Inflammatory macrophage treated with lipopolysaccharide for 4 hours (primary cell): ENCODE measurements at places on chromosomes 16 and 17.

DNA sequence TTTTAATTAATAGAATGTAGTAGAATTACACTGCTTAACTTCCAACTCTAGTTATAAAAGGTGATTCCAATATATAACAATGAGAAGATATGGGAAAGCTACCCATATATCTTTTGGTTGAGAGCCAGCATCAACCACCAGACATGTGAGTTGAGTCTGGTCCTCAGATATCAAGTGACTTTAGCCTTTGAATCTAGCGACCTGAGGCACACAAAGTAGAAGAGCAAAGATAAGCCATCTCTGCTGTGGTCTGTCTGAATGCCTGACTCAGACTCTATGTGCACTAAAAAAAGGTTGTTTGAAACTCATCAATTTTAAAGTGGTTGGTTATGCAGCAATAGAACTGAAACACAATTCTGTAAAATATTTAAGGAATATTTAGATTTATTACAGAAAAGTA lies 492.5 kb upstream of the SOX9 start:
- no peak for DNase-seq

DNA sequence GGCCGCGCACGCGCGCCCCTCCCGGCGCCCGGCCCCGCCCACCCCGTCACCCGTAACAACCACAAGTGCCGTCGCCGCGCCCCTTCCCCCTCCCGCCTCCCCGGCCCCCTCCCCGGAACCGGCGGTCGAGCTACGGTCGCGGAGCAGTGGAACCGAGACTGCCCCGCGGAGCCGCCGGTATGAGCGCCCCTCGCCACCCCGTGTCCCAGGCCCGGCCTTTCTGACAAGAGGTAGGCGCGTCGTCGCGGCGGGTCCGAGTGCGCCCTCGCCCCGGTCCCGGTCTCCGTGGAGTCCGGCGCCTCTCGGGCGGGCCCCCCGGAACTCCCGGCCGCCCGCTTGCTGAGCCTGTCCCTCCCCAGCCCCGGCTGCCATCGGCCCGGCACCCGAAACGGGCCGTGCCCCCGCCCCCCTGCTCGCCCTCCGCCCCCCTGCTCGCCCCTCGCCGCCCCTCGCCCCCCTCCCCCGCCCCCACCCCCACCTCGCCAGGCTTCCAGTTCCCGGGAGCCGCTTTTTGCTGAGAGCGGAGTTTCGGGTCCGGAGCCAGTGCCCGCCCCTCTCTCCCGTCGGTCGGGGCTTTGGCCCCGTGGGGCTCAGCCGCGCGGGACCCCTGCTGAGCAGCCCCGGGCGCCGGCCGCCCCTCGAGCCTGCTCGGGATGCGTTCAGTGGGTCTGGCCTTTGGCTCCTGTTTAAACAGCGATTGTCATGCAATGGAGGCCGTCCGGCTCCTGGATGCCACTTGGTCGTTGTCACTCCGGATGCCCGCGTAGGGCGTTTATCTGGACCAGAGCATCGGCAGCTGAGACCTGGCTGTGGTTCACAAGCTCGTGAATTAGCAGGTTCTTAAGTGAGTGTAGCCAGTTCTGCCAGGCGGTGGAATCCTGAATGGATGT lies at the start of gene SEC14L1:
Gene SEC14L1, plus strand, starts transcription at position 92 of the 890 bp plus-strand sequence. CDS start 2,628 bp downstream, outside the sequence.
- DNase-seq: peak; percentile 38

DNA sequence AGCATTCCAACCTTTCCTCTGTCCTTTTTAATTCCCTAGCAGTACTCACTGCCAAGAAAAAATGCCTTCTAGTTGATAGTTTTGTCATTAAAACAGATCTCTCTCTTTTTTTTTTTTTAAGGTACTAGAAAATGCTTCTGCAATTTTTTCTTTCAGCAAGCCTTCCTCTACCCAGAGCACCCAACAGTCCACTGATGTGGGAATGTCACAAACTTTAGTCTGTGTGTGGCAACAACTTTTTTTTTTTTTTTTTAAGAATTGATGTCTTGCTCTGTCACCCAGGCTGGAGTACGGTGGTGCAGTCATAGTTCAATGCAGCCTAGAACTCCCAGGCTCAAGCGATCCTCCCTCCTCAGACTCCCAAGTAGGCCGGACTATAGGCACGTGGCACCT lies 34.7 kb downstream of the CDRT15 start:
- DNase-seq: peak; percentile 44

DNA sequence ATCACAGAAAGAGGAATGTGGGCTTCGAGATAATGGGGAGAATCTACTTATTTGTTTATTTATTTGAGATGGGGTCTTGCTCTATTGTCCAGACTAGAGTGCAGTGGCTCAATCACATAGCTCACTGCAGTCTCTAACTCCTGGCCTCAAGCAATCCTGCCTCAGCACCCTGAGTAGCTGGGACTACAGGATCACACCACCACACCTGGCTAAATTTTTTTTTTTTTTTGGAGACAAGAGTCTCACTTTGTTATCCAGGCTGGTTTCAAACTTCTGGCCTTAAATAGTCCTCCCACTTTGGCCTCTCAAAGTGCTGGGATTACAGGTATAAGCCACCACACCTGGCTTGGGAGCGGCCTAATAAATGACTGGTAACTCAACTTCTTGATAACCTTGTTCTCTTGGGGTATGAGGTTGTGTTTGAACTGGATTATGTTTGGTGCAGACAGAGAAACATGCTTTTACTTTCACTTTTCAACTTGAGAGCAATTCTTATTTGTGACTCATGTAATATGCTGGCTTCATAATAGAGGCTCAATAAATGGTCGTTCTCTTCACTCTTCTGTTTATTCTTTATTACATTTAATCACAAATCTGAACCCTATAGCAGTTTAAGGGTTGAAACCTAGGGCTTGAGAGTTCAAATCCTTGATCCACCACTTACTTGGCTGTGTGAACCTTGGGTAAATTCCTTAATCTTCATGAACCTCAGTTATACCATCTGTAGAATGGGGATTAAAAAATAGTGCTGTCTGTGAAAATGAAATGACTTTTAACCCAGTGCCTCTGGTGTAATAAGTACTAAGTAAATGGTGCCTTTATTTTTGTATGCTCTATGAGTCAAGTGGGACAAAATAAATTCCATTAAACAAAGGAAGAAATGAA lies 129.1 kb upstream of the HS3ST2 start:
- DNase-seq: peak; percentile 42

DNA sequence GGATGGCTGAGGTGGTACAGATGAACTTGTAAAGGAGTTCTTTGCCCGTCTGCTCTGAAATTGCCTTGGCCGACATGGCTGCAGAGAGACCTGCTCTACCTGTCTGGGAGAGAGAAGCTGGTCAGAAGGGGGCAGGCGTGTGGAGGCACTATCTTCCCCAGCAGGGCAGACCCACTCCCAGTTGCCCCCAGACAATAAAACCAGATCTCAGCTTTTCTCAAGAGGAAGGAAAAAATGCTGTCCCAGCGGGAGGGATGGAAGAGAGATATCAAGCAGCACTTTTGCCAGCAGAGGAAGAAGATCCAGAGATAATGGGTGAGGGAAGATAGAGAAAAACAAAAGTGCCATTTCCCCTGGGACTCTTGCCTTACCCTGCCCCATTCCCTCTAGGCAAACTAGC lies 5.0 kb downstream of the ACLY start:
- DNase-seq: no peak

GRCh38 chr17:45722161-45722560 lies 62.0 kb upstream of the CRHR1 start:
- no peak for DNase-seq

GRCh38 chr16:72960101-72960500 lies 87.8 kb downstream of the ZFHX3 start:
- no peak for DNase-seq

- peak; percentile 33 for DNase-seq
These were observed 9.8 kb upstream of the SMTNL2 start for GRCh38 chr17:4574448-4575045.

GRCh38 chr16:73015612-73016487 lies 32.1 kb downstream of the ZFHX3 start:
- DNase-seq: peak; percentile 72

DNA sequence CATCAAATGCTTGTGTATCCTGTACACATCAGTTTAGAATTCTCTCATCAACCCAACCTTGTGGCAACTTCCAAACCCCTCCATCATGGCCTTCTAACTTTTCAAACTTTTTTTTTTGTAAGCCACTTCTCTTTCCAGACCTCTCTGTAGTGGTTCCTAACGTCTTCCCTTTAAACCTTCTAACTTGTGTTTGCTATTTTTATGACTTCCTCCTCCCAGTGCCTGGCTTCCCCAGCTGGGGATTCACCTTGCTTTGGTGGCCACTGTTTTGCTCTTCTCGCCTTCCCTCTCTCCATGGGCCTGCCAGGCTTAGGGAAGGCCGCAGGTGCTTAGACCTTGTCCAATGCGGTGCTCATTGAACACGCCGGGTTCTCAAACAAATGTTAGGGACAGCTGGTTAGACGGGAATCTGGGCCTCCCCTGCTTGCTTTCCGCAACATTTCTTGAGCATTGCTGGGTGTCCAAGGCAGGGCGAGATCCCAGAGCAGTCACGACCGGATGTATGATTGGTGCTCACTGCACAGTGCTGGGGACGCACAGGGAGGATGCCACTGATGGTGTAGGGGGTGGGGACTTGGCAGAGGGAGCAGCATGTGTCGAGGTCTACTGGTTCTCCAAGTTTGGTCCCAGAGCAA lies 1.1 kb upstream of the XYLT2 start:
- peak; percentile 33 for DNase-seq

DNA sequence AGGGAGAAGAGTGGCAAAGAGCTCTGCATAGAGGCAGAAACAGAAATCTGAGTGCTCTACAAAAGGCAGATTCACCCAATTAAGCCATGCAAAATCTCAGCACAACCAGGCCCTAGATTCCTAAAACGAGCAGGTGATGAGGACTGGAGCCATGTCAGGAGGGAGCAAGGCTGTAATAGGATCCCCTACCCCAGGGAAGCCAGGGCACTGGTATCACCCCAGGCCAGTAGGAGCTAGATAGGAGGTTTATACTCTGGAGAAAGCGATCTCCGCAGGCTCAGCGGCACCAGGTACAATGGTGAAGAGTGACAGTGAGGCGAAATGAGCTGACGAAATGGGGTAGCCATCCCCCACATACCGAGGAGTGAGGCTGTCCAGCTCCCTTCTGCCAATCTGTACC lies 171.5 kb downstream of the PARN start:
- DNase-seq: no peak

- DNase-seq: no peak
These were observed 3.8 kb upstream of the RASL10B start for GRCh38 chr17:35727635-35728034.

DNA sequence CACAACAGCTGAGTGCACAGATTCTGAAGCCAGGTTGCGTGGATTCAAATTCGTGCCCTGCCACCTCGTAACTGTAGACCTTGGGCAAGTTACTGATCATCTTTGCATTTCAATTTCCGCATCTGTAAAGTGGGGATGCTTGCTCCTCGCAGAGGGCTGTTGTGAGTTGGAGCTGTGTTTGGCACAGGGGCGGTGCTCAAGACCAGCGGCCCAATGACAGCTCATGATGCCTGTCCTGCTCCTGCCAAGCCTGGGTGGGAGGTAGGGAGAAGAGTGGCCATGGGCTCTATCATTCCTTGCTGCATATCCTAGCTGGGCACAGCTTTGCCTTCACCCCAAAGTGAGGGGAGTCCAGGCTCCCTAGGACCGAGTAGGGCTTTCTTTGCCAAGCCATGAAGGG lies 12.6 kb downstream of the NXPH3 start:
- no peak for DNase-seq

GRCh38 chr17:7951143-7951792 lies 19.3 kb downstream of the CNTROB start:
- DNase-seq: no peak

DNA sequence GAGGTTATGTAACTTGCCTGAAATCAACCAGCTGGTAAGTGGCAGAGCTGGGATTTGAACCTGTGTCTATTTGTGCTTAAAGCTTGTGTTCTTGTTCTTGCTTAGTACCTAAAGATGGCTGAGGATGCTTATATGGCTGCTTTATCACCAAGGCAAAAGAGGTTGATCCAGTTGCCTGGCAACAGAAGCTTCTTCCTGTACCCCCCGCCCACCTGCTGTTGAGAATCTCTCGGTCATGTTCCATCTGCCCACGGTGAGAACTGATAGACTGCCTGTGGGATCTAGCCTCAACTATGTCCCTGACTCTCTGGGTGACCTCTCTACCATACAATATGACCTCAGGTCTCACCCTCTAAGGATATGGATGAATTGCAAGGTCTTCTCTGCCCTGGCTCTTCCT lies 60.7 kb downstream of the ABCC6 start:
- no peak for DNase-seq

- no peak for DNase-seq
These were observed 10.2 kb upstream of the JPT2 start for GRCh38 chr16:1667916-1668315.

DNA sequence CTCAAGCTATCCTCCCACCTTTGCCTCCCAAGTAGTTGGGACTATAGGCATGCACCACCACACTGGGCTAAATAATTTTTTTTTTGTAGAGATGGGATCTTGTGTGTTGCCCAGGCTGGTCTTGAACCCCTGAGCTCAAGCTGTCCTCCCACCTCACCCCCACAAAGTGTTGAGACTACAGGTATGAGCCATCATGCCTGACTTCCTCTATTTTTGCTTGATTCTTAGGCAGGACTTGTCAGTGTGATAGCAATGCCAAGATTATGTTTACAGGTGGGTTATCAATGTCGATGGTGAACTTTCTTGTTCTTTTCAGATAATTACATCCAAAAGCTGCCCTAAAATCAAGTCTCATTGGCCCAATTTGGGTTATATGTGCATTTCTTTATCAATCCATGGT lies 96.9 kb downstream of the HS3ST4 start:
- DNase-seq: no peak

DNA sequence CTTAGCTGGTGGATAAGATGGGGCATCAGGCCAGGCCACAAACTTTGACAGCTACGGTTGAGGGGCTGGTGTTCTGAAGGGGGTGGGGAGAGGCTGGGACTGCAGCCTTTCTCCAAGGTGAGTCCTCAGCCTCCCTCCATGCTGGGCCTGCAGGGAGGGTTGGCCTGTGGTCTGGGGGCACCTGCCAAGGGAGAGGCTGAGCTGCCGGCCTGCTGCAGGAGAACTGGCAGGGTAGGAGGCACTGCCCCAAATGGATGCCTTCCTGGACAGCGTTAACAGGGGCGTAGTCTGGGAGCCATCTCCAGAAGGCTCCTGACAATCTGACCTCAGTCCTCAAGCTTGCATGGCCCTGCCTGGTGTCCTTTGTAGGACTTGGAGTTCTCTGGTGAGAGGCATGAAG lies 5.1 kb downstream of the ELMO3 start:
- no peak for DNase-seq

GRCh38 chr17:8007836-8008235 lies 5.4 kb downstream of the GUCY2D start:
- no peak for DNase-seq

DNA sequence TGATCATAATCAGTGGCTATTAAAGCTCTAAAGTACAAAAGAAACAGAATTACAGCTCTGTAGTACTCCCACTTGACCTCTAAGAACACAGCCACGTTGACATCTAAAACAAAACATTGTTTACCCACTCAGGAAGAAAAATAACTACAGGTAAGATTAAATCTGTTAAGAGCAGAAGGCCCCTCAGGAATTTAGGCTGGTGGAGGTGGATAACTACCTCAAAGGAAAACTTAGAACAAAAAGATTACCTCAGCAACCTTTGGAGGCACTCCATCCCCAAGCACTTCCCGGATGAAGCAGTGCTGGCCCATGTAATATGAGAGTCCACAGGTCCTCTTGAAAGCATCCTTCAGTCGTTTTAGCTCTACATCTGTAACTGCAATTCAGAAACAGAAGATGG lies 46.7 kb downstream of the USP32 start:
- DNase-seq: no peak
